ENCODE measurements at places on chromosomes 2 and 18. TPM values are rescaled to one million over a fixed set of nuclear protein-coding genes. Genes with fewer than 3 reads are reported as not detected.

DNA sequence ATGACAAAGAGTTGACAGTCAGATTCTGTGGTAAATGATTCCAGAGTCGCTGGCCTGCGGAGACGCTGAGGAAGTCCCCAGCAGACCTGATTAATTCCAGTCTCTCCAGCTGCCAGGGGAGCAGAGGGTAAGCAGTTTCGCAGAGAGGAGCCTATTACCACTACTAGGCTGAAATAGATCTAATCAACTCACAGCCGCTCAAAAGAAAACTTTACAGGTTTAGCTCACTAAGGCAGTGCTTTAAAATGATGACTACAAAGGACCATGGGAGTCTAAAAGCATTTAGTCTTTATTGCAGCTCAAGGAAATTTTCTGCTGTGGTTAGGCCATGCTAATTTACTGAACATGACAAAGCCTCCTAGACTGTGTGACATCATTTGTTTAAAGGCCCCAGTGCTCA lies 445.6 kb upstream of the POU3F3 start:
- DNase-seq: no peak
- no peak overlapping the region for H3K27ac ChIP-seq
- no peaks in the 10 kb centered on the region for H3K27me3 ChIP-seq

DNA sequence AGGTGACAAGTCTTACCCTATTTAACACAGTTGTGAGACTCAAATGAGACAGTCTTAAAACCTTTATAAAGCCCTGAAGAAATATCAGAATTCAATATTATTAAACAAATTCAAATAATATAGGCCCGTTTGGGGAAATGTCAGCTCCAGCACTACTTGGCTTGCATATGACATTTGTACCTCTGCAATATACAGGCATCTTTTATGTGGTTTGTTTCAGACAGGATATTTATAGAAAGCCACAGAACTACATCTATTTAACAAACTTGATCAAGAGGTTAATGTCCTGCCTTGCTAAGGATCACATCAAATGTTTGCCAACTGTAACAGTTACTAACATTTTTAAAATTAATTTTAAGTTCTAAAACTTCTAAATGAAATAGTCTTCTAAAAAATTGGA lies 3.2 kb upstream of the MREG start:
- H3K27me3 ChIP-seq: no peaks in the 10 kb centered on the region
- H3K27ac ChIP-seq: no peak overlapping the region
- H3K36me3 ChIP-seq: no peaks in the 10 kb centered on the region
- H3K4me1 ChIP-seq: no peaks in the 10 kb centered on the region

DNA sequence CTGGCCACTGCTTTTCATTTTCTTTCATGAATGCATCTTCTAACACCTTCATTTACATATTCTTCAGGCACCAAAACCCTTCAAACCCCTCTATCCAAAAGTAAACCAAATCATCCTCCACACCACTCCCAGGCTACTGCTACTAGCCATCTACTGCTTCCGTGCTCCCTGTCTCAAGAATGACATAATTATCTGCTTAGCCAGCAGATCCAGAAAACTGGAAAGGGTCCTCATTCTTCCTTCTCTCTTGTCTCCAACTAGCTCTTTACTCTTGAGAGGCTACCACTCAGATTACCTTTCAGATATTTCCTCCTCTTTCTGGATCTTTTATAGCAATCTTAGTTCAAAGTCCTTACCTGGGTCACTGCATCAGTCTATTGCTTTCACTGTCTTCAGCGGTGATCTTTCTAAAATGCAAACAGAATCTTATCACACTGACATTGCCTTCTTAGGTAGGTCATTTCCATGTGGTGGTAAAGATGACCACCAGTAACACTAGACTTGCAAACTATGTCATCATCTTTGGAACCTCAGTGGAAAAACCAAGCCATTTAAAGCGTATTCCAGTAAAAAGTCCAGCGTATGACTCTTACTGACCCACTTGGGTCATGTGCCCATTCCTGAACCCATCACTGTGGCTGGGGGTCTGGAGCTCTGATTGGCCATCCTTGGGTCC lies 15.8 kb upstream of the NEDD4L start:
- peaks cover 5% of the 10 kb centered on the region for H3K4me1 ChIP-seq
- H3K36me3 ChIP-seq: no peaks in the 10 kb centered on the region
- H3K4me3 ChIP-seq: no peak overlapping the region
- DNase-seq: no peak
- no peaks in the 10 kb centered on the region for H3K27me3 ChIP-seq

DNA sequence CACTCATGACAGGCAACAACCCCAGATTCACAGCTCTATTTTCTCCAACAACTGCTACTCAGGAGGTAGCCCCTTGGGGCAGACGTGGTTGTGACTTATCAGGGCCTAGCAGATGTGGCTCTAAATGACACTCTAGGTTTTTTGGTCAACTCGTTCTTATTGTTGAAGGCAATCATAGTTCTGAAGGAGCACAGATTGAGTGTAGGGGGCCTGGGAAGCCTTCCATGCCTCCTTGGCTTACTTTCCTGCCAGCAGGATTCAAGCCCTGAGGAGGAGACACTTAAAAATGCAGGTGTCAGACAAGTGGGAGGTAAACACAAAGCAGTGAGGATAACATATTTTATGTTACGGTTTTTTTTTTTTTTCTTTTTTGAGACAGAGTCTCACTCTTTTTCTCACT lies 23.5 kb upstream of the SUCLG1 start:
- H3K27me3 ChIP-seq: no peaks in the 10 kb centered on the region
- no peak overlapping the region for H3K27ac ChIP-seq
- H3K36me3 ChIP-seq: no peaks in the 10 kb centered on the region
- H3K4me1 ChIP-seq: no peaks in the 10 kb centered on the region

Gene IL1R2
- not detected for total RNA-seq
